Stimulated activated CD8-positive, alpha-beta memory T cell treated with anti-CD3 and anti-CD28 coated beads, Interleukin-7, amount 100 ng/mL, for 48 hours (primary cell): ENCODE measurements at places on chromosomes 3 and 15.

GRCh38 chr15:44158111-44158510 lies 37.0 kb downstream of the FRMD5 start:
- no peak for DNase-seq

DNA sequence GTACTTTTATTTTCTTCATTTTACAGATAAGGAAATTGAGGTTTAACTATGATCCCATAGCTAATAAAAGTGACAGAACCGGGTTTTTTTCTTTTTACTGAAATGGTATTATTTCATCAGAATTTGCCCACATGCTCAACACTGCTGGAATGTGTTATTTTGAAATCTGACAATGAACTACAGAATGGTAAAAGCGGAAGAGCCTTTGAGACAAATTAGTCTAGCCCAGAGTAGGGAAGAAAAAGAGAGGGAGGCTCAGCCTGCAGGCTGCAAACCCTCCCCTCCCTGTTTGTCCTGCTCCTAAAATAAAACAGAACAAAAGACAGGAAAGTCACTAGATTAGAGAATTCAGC lies 100.3 kb upstream of the LIPC start:
- no peak for DNase-seq

- no peak for DNase-seq
Observed at GRCh38 chr15:58159827-58160386, 21.7 kb downstream of the AQP9 start.

DNA sequence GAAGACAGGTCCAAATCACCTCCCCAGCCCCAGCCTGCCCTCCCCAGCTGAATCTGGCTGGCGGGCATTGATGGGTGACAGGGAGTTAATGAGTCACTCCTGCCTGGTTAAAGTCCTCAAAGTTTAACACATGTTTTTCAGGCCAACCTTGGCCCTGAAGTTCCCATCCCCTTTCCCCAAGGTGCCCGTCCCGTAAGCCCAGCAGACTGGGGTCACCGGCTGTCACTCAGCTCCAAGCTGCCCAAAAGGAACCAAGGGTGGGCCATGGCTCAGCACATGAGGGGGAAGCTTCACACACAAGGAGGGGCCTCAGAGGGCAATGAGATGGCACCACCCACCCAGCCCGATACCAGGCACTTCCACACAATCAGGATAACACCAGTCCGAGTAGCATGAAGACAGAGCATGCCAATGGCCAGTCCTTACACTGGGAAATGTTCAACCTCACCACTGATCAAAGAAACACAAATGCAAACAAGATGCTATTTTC lies 10.2 kb upstream of the KLF15 start:
- DNase-seq: no peak

DNA sequence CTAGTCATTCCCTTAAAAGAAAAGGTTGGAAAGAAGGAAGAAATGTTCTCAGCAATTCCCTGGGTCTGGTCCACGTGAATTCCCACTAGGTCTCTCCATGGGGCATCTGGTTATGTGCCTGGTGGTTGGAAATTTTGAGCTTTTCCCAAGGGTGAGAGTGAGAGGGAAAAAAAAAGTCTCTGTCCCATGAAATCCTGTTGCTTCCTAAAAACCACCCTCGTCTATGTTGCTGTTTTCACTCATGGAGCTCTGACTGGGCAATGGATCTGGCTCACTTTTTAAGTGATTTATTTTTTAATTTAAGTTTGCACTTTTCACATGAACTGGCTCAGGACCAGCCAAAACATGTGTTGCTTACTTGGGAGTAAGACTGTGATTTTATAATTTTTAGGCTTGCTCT lies 190.1 kb downstream of the CHST2 start:
- no peak for DNase-seq

DNA sequence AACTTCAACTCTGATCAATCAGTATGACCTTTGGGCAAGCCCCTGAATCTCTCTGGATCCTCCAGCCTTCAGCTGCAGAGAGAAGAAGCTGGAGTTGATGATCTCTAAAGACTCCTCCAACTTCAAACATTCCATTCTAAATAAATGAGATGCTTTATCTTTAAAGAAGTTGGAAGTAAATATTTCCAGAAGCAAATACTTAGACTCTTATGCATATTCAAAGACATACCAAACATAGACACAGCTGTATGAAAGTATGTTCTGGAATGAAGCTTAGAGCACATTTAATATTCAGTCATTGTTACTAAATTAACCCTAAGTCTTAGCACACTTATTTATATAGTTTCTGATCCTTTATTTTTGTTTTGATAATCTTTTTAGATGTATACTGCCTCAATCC lies 77.6 kb upstream of the ACP3 start:
- DNase-seq: no peak

- peak; percentile 45 for DNase-seq
Observed at GRCh38 chr3:51024765-51025632, 350.3 kb downstream of the DOCK3 start.

DNA sequence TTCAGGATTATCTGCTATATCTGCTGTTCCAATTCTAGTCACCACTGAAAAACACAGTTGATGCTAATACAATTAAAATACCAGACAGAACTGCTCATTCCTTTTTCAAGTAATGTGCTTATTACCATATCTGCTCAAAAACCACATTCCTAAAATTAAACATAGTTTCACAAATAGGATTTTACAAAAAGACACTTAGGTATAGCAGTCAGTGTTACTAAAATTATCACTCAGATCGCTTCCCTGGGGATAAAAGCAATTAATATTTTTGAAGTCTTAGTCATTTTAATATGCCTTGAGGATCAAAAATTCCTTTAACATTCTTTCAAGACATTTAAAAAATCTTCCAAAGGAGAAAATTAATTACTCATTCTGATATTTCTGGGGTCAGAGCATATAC lies 71.5 kb downstream of the RAD18 start:
- DNase-seq: no peak

- DNase-seq: no peak
Observed at GRCh38 chr3:49359623-49360022, 1.5 kb upstream of the GPX1 start.
